Activated naive CD4-positive, alpha-beta T cell (primary cell): ENCODE measurements at places on chromosomes 4 and X.

GRCh38 chr4:183304538-183304937 is 15.5 kb downstream of the CLDN22 start:
- no peak for DNase-seq

DNA sequence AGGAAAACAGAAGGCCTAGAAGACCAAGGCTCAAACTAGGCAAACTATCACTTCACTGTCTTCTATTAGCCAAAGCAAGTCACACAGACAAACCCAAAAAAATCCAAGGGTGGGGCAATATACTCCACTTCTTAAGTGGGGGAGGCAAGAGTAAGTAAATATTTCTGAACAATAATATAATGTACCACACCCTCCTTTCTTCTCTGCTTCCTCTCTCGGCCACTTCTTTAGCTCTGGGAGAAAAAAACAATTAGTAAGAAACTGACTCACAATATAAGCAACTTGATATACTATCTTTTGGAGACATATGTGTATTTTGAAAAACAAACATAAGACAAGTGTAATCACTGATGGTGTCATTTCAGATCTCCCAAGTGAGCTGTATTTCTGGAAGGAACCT is 14.8 kb downstream of the DCAF8L1 start:
- DNase-seq, result no peak

DNA sequence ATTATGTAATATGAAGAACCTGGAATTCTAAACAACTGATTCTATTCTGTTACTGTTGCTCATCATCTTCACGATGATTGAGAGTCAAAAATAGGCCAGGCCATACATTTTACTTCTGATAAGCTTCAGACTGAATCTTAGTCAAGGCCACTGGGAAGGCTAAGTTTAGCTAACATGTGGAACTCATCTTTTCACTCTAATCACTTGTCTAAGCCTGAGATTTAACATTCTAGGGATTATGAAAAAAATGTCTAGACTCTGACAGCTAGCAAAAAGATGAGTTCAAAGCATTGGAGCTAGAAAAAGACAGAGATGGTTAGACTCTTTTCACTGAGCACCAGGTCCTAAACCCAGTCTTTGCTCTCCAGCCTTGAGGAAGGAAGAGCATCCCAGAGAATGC is 656.2 kb upstream of the IGFBP7 start:
- DNase-seq, result no peak

DNA sequence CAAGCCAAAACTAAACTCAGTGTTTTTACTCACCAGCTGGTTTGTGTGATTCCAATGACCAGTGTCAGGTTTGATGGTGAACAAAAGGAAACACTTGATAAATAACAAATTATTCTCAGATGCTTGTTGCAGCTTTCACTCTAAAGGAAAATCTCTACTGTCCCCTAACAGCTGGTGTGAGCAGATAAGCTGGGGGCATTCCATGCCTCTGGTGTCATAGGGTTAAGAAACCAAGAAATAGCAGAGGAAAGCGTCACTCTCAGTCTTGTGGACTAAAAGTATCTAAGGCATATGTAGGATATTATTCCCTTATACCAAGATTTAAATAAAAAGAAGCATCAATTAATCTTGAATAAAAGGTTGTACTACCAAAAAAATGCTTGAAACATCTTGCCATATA is 24.3 kb downstream of the TRPC5 start:
- no peak for DNase-seq

DNA sequence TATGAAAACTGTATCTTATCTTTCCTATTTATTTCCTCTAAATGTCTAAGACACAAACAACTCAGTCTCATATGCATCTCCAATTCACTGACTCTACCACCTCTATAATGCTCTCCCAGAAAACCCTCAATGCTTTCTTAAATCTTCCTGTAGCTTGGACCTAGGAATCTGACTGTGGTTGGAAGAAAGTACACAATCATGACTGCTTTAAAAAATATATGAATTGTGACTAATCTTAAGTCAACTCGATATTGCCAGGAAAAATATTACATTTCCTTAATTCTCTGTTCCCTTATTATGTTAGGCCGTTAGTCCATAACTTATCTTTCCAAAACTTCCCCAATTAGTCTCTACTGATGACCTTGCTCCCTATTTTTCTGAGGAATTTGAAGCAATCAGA is 87.0 kb downstream of the SPCS3 start:
- no peak for DNase-seq

GRCh38 chr4:74480267-74480666 is 35.3 kb downstream of the AREG start:
- no peak for DNase-seq
